ENCODE measurements at places on chromosomes 2 and 18. TPM values are rescaled to one million over a fixed set of nuclear protein-coding genes. Genes with fewer than 3 reads are reported as not detected.
A peak's percentile ranks its signal among the peaks of the same experiment; 100 is the strongest.

- no peak for DNase-seq
Measured at GRCh38 chr2:180597179-180597578, 383.2 kb upstream of the UBE2E3 start.

DNA sequence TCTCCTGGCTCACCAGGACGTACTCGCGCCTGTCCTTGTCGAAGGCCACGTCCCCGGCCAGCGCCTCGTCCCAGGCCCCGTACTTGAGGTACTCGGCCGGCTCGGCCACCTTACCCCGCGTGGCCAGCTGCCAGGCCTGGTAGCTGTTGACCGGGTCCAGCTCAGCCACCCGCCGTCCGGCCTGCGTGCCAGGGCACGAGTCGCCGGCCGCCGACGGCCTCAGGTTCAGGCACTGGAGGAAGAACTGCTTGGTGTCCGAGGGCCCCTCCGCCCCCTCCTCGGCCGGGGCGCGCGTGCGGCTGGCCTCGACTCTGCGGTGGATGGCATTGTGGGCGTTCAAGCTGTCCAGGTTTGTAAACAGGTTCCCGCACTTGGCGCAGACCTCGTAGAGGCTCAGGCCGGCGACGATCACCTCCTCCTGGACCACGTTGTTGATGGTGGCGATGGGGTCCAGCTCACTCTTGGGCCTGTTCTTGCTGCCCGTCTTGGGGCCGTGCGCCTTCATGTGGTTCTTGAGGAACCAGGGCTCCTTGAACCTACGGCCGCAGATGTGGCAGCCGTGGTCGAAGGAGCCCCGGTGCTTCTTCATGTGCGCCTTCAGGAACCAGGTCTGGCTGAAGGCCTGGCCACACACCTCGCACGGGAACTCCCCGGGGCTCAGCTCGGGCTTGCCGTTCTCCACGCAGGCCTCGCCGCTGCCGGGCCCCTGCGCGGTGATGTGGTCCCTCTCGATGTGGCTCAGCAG is 53.2 kb downstream of the ZNF516 start:
- no peak for DNase-seq

GRCh38 chr2:126381091-126381490 is 274.9 kb upstream of the GYPC start:
- DNase-seq: no peak

DNA sequence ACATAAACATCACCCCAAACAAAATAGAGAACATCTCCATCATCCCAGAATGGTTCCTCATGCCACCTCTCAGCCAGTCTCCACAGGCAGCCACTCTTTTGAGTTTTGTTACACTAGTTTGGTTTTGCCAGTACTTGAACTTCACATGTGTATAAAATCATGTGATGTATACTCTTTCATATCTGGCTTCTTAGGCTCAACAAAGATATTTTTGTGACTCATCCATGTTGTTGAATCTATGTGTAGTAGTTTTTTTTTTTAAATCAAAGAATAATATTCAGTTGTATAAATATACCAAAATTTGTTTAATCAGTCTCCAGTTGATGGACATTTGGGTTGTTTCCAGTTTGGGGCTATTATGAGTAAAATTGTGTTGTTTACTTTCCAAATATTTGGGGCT is 75.9 kb downstream of the PMS1 start:
- DNase-seq: no peak

DNA sequence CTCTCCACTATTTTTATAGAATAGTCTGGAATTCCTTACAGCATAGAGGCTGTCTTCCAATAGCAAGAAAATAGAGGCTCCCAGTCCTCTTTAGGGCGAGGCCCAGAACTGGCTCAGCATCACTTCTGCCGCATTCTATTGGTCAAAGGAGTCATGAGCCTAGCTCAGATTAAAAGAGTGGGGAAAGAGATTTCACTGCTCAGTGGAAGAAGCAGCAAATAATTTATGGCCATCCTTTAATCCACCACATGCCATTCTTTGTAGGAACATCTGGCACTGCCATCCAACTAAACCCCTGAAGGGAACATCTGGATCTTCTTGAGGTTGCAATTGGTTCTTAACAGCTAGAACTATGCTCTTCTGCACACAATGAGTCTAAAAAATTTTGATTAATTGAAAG is 43.4 kb upstream of the NEUROD1 start:
- DNase-seq: no peak

DNA sequence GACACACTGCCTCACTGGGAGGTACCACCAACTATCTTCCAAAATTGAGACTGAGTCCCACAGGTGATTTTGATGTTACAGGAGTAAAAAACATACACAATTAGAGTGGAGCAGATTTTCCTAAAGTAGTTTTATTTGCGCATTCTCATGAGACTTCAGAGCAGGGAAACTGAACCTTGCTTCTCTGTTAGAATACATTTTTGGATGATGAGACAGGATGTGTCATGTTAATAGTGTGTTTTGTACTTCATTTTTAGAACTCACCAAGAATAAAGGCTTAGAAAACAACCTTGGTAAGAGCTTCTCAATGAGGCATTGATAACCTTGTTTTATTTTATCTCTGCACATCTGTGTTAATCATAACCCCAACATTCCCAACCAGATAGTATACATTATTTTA is 310.2 kb upstream of the GALNT5 start:
- no peak for DNase-seq

DNA sequence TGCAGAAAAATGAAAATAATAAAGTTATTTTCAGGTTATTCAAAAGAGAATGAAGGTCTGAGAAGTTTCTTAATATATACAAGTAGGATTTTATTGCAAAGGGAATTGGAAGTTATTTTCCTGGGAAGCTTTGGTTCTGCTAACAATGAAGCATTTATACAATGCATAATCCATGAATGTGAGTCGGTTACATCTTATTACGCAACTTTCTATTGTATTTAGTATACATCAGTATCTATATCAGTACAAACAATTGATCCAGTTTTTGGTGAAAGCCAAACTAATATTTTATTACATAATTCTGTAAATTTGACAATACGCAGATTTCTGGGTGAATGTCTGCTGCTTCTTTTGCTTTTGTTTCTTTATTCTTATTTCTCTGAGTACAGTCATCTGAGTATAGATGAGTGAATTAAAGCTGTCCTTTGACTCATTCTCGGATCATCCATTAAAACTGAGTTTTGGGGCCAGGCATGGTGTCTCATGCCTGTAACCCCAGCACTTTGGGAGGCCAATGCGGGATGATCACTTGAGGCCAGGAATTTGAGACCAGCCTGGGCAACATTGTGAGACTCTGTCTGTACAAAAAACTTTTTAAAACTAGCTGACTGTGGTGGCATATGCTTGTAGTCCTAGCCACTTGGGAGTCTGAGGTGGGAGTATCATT is 108.5 kb downstream of the SOCS6 start:
- no peak for DNase-seq

The PMAIP1 gene
- 23.2 TPM for total RNA-seq

DNA sequence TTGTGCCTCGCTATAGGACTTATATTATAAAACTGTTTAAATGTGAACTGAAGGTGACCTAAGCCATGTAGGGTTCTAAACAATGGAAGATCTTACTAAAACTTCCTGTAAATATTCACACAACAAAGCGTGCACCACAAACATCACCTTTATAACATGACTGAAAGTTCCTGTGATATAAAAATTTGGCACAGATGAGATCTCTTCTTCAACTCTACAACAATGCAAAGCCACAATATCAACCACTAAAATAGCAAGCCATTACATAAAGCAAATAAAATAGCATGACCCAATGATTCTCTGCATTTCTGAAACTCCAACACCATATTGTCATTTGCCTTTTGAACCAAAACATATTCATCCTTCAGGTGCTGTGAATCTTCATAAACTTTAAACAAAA is 3.5 kb downstream of the YES1 start:
- DNase-seq: no peak

DNA sequence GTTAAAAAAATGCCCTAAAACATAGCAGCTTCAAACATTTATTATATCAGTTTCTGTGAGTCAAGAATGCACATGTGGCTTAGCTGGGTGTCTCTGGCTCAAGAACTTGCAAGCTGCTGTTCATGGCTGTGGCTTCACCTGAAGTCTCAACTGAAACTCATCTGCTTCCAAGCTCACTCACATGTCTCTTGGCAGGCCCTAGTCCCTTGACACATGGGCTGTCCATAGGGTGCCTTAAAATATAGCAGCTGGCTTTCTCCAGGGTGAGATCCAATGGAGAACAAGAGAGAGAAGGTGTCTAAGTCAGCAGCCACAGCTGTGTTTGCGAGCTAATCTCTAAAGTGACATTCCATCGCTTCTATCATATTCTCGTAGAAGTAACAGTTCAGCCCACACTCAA is 152.8 kb downstream of the DSEL start:
- no peak for DNase-seq

The HOXD3 gene
- total RNA-seq: 1.0 TPM

The B4GALT6 gene
- total RNA-seq: 17.5 TPM

The NAT8 gene
- total RNA-seq: not detected

GRCh38 chr2:198309673-198310280 is 505.4 kb downstream of the PLCL1 start:
- DNase-seq: peak; percentile 69

- no peak for DNase-seq
Measured at GRCh38 chr2:97747285-97747684, 33.9 kb downstream of the ZAP70 start.

The ACMSD gene
- total RNA-seq: not detected

- peak; percentile 75 for DNase-seq
Measured at GRCh38 chr2:42957109-42957860, 164.9 kb upstream of the HAAO start.

GRCh38 chr18:32366586-32367538 is 103.8 kb downstream of the GAREM1 start:
- no peak for DNase-seq

- DNase-seq: no peak
Measured at GRCh38 chr2:3399829-3400228, 20.3 kb downstream of the TRAPPC12 start.

The GREB1 gene
- total RNA-seq: 3.4 TPM

DNA sequence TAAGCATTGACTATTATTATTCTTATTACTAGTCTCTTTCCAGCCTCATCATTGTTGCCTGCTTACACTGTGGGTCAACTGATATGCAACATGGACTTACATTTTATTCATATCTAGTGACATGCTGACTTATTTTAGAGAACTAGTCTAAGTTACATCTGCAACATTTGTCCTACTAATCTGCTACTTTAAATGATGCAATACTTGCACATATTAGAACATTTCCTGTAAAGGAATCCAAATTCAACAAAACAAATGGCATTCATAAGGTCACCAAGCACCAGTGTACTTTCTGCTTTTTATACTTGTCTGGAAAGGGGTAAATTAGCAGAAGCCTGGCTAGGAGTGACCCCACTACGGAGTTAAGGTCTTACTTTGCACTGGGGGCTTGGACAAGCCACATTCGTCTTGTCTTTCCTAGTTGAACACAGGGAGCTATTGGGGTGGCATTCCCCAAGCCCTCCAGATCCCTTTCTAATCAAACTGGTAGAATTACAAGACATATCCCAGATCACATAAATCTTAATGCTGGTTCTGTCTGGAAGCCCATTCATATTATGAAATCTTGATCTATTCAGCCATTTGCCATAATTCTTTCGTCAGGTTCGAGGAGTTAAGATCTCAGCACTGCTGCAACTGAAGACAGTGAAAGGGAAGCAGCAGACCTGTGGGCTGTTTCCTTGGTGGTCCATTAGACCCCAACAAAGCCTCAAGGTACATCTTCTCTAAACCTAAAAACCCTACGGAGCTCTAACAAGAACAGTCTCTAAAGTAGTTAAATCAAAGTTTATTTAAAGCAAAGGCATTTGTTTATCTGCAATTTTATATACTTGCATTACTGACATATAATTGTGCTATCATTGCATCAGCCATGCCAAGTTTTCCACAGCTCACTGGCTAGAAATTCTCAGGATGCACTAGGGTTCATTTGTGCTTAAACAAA is 49.9 kb upstream of the RTN4 start:
- no peak for DNase-seq

GRCh38 chr2:158936978-158937377 is 31.5 kb upstream of the TANC1 start:
- DNase-seq: peak; percentile 94

GRCh38 chr2:161586517-161587167 is 37.6 kb upstream of the SLC4A10 start:
- peak; percentile 20 for DNase-seq

GRCh38 chr2:214836568-214836967 is 27.1 kb upstream of the BARD1 start:
- DNase-seq: no peak

DNA sequence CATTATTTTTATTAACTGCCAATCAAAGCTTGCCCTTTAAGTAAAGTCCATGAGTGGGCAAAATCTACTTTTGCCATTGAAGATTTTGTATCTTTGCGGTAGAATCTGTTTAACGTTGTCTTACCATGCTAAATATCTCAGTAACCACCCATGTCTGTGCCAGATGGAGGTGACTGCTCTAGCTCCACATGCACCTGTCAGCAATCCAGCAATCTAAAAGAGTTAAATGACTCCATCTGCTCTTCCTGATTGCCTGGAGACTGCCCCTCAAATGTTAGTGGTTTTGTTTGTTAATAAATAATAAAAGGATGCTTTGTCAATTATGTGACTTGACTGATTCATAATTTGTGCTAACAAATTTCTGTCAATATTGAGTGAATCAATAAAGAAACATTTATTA is 141.7 kb downstream of the RBM43 start:
- DNase-seq: no peak

The MOGAT1 gene
- not detected for total RNA-seq

Measured in A172 (cell line).